ENCODE measurements at places on chromosomes 4 and X.

DNA sequence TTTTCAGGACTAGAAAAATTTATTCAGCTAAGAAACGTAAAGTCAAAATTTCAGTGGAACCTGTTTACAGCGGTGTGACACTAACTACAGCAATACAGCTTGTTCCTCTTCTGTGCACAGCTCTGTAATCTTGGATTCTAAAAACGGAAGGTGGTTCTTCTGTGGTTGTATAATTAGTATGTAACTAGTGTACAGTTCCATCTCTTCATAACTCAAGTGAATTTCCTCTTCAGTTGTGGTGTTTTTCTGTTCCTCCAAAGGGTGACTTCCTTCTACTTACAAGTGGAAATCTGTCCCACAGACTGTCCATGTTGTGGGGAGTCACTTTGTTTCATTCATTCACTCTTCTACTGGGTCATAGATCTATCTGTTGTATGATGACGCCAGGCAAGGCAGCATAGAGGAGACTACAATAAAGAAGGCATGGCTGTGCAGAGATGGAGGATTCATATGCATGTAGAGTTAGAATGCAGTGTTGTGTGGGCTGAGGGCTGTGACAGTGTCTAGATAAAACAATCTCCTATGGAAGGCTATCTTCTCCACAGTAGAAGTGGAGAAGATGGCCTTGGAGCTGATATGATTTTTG lies 5.4 kb downstream of the DAPP1 start:
- no peak for DNase-seq

DNA sequence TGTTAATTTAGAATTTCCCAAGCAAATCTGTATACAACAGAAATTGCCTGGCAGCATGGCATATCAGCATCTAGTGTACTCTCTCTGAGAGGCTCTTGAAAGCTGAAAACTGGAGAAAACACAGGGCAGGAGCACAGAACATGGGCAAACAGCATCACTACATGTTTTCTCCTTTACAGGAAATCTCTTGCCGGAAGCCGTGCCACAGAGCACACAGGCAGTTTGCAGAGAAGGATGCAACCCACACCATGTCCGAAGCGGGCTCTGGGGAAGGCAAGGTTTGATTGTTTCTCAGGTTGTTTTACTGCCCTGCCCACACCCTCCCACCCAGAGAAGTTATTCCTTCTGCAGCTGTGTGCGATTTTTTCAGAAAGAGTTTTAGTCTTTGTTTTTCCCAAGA lies 41.1 kb upstream of the FAM9C start:
- DNase-seq = no peak

GRCh38 chr4:180350901-180351300 lies 1892.3 kb upstream of the TENM3 start:
- DNase-seq = no peak

DNA sequence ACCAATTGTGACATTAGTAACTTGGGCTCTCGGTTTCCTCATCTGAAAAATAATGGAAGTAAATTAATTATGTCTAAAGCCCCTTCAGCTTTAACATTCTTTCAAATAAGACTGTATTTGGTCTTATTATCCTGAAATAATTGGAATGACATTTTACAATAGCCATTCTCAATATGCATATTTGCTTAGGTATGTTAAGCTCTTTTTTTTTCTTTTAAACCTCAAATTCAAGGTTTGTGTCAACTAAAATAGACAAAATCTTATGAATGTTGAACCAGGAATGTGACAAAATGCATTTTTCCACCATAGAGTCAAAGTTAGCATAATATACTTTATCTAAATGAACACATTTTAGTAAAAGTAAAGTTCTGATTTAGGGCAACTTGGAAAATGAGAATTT lies 34.4 kb upstream of the TET2 start:
- DNase-seq = no peak

DNA sequence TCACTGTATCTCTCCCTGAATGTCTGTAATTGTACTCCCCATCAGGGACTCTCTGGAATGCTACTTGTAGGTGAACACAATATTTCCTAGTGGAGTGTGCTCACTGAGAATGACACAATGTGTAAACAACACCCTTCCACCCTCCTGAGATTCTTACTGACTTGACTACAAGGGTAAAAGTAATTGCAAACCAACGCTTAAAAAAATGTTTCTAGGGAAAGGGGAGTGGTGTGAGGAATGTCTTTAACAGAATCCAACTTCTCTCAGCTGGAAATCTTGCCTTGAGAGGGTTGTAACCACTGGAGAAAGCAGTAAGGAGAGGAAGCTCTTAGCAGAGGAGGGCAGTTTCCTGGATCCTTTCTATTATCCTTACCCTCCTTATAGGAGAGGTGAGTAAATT lies 5.1 kb upstream of the RAPGEF2 start:
- DNase-seq = no peak

DNA sequence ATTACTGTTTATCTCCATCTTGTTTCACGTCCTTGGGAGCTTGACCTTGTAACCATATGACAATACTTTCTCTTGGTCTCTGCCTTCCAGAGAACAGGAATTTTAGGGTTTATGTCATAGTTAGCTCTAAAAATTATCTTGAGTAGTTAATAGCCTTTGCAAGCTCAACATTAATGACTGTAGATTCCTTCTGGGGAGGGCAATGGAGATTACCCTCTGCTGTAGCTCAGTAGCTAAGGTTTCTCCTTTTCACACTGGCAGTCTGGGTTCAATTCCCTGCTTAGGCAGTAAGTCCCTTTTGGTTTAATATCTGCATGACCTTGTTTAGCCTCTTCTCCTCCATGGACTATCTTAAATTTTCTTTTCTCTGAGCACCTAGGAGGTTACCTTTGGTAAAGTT lies 181.7 kb upstream of the GPR101 start:
- no peak for DNase-seq

GRCh38 chr4:48654015-48654664 lies 125.9 kb downstream of the FRYL start:
- DNase-seq = no peak

GRCh38 chr4:3531879-3532750 lies at the start of gene LRPAP1:
TSS of gene LRPAP1 (minus strand) at chr4:3532422. CDS start at chr4:3532412, 10 bp downstream.
- peak; percentile 91 for DNase-seq

DNA sequence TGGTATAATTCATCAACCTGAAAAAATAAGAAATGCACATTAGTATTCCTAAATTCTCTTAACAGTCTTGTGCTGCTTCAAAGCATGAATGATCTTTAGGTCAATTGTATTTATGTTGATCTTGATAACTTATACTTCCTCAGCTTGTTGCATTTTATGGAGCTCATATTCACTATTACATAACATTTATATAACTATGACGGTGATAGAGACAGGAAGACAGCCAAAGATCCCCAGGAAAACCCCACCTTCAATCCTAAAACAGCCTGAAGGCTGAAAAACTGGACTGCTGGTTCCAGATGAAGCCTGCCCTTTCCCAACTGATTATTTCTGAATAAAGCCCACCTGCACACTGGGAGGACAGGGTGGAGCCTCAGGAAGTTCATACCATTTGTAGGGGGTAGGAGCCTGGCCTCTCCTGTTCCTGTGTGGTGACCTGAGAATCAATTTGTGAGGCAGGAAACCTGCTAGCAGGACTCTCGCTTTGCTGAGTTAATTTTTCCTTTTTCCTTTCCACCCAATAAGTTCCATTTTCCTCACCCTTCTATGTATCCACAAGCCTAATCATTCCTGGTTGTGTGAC lies 30.5 kb downstream of the MAGEC1 start:
- no peak for DNase-seq

DNA sequence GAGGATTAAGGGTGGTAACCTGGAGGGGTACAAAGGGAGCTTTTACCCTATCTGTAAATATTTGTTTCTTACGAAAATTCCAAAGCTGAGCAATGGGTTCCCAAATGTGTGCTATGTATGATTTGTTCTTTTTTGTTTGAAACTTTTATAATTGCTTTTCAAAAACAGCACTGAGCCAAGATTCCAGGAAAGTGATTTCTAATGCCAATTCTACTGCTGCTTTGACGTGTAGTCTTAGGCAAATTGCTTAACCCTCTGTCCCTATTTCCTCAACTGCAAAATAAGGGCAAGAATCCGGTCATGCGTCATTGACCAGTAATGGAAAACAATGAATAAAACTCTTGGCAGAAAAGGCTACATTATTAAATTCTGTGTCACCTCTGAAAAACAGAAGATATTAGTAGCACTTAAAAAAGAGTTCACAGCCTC lies 454.7 kb downstream of the IL15 start:
- DNase-seq = no peak

- no peak for DNase-seq
Measured at GRCh38 chr4:118357601-118358000, 4.8 kb upstream of the PRSS12 start.

- DNase-seq = no peak
Measured at GRCh38 chrX:109681475-109682081, 51.5 kb downstream of the ACSL4 start.

DNA sequence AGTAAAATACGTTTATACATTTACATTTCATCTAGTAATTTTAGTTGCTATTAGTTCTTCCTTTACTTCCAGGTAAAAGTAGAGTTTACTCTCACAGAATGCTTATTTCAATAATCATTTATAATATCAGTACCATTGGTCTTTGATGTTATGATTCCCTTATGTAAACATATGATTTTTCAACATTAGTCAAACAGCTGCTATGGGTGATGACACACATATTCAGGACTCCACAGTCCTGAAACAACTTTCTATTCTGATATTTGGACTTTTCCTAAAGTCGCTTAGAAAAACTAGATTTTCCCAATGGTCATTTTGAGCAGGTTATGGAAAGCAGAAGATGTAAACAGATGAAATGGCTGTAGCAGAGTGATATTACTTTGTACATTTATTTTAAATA lies 369.8 kb downstream of the UNC5C start:
- DNase-seq = no peak

DNA sequence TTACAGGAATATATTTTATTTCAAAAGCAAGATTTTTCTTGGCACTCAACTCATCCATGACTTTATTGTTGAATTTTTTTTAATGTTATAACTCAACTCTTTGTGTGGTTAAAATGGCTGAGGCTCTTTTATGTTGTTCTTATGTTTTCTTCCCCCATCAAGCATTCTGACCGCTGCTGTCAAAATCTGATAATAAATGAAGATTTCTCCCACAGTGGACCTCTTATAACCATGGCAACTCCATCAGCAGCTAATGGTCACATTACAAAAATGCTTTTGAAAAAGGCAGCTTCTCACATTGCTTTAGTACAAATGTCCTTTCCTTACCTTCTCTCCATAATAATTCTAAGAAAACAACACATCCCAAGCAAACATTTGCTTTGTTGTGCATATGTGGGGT lies 96.0 kb upstream of the ATOH1 start:
- DNase-seq = no peak

- DNase-seq = no peak
Measured at GRCh38 chr4:101774807-101775206, 15.7 kb upstream of the BANK1 start.

DNA sequence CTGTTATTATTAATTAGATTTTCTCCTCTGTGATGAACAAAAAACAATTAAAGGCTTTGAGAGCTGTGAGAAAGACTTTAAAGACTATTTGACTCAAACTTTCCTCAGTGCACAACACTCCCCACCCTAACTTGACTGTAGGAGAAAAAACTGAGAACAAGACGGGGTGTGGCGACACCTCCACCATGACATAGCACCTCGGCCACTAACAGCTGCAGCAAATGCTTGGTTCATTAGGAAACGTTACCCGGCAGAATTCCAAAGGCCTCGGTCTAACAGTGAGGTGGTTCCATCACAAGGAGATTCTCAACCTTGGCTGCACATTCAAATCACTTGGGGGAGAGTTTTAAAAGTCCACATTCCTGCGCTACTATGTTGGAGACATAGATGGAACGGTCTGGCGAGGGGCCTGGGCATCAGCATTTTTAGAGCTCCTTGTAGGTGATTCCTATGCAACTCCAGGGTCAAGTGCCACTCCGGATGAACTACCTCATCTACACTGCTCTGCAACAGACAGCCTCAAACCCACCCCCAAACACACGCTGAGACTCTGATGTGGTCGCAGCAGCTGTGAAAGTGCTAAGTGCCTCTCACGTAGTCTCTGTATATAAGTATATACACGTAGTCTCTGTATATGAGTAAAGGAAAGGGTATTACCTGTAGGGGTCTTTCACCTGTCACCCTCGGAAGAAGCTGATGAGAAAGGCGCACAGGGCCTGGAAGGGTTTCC lies 1.0 kb downstream of the FGFBP2 start:
- DNase-seq = no peak

DNA sequence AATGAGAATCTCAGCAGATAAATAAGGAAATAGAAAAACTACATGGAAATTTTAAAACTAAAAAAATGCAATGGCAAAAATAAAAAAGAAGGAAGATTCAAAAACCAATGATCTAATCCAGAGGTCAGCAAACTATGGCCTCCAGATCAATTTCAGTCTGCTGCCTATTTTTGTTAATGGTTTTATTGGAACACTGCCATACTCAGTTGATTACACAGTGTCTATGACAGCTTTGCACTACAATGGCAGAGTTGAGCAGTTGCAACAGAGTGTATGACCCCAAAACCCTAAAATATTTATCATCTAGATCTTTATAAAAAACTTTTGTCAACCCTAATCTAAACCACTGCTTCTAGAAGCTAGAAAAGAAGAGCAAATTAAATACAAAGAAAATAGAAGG lies 170.3 kb downstream of the RAB28 start:
- DNase-seq = no peak

DNA sequence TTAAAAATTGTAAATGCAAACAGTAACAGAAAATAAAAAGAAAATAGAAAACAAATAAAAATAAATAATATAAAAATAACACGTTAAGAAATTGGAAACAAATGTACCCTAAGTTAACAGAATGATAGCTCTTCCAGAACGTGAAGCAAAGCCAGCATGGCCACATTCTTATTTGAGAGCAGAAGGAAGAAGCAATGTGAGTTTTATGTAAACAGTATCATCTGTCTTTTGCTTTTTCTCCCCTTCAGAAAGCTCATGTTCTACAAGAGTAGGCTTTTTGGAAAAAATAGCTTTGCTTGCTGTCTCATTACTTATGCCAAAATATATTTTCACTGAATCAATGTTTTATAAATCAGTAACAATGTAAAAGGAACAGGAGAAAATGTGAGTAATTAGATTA lies 18.7 kb downstream of the NPY2R start:
- DNase-seq = no peak

GRCh38 chr4:139603576-139604410 lies 47.8 kb upstream of the SETD7 start:
- DNase-seq = peak; percentile 9

GRCh38 chr4:173935622-173936405 lies 347.7 kb downstream of the FBXO8 start:
- no peak for DNase-seq

DNA sequence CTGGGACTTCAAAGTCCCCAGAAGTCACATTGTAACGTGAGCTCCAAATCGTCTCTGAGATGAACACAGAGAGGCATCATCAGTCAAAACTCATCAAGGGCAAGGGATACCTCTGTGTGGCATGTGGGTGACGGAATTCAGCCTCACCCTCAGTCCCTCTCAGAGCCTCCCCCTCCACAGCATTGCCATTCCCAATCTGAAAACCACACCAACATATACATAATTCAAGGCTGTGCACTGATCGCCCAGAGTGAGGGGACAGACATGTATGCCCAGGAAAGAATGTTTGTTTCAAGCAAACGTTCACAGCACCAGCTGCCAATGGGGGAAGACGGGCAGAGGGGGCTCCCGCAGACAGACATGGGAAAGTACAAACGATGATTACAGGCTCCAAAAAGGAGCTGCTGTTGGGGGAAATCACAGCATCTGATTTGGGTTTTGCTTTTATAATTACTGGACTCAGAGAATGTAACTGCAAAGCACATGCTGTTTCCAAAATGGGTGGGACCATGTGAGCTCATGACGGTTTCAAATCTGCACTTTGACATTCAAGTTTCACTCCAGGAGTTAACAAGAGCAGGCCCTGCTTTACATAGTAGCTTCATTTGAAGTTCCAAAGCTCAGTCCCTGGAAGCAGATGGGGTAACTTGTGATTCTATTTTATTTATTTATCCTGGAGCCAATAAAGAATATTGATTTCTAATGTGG lies 88.3 kb downstream of the CLCN4 start:
- DNase-seq = no peak

All from occipital lobe (tissue), 3 donors.